ENCODE measurements at places on chromosomes 16 and 17.

GRCh38 chr17:51595826-51596398, 335.6 kb downstream of the UTP18 start:
- DNase-seq = no peak

GRCh38 chr16:15960124-15960971, 10.9 kb downstream of the ABCC1 start:
- DNase-seq = no peak

GRCh38 chr17:49965524-49965909, 3.5 kb upstream of the DLX4 start:
- no peak for DNase-seq

- DNase-seq = no peak
These were observed 87.2 kb upstream of the XYLT1 start for GRCh38 chr16:17557949-17558348.

DNA sequence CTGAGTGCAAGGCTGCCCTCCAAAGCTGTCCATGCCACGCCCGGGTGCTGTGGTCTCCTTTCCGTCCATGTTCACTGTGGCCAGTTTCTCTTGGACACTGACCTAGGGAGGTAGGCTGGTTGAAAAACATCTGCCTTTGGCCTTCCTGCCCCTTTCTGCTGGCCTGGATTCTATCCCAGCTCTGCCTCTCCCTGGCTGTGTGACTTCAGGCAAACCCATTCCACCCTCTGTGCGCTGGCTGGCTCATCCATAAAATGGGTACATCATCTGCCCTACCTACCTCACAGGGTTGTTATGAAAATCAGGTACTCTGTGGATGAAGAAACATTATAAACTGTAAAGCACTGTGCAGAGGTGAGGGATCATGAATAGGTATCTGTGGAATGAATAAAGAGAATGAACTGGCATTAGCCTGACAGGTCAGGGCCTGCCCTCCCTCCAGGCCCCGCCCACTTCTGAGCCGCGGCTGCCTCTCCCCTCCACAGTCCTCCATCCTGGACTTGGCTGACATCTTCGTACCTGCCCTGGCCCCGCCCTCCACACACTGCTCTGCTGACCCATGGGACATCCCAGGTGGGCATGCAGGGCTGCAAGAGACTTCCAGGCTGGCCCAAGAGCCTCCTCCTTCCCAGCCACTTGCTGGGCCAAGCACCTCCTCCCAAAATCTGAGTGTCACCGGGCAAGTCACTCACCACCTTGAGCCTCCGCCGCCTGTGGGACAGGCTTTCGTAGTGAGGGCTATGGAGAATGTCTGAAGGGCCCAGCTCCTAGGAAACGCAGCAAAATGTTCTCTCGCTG, 7.0 kb upstream of the SPATA20 start:
- peak; percentile 59 for DNase-seq

GRCh38 chr17:76781056-76781982, 43.4 kb downstream of the MFSD11 start:
- DNase-seq = no peak

- no peak for DNase-seq
These were observed 33.0 kb upstream of the SEC14L1 start for GRCh38 chr17:77107506-77108433.

DNA sequence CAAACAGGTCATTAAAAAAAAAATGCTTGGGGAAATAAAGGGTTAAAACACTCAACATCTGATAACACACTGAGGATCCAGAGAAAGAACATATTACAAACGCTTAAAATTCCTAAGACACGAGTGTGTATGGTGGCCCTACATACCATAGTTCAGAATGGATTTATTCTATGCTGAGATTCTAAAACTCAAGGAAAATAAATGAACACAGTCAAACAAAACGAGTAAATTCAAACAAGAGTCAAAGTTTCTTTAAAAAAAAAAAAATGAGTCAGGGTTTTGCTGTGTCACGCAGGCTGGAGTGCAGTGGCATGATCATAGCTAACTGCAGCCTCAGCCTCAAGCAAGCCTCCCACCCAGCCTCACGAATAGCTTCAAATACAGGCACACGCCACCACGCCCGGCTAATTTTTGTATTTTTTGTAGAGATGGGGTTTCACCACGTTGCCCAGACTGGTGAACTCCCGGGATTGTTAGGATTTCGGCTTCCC, 17.4 kb downstream of the CRK start:
- no peak for DNase-seq

DNA sequence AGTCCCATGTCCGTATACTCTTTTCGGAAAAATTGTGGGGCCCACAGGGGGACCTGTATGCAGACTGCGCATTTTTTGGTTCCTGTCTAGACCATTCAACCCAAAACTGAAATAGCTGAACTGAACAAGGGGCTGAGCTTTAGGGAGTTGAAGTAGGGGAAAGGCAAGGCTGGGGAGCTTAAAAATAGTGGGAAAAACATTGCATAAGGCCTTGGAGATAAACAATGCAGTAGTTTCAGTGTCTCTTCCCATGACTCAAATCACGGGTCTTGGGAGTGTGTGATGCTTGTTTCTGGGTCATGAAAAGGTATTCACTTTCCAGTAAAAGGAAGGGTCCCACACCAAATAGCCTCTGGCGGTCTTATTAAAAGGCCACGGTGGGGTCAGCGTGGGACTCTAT, 402.8 kb upstream of the SALL1 start:
- DNase-seq = no peak

DNA sequence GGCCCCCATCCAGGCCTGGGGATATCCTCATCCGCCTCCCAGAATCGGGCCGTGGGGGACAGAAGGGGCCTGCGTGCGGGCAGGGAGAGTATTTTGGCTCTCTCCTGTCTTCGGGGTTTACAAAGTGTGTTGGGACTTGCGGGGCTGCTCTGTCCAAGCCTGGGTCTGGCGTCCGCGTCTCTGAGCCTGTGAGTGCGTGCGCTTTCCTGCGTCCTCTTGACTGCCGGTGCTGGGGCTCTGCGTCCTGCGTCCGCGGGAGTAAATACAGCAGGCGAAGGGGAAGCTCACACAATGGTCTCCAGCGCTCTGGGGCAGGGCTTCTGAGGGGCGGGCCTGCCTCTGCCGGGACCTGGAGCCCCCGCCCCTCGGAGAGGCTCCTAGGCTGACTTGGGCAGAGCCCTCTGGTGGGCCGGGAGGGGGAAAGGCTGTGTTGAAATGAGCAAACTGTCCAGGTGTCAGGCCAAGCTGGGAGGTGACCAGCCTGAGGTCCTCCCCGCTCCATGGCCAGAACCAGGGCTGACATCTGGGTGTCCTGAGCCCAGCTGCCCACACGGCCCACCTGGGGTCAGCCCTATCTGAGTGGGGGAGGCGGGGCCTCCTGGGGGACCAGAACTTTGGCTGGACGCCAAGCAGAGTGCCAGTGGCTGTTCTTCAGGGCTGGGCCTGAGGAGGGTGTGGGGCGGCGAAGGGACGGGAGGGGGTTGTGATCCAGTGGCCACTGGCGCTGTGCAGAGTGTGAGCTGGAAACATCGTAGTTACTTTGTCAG, 233.6 kb downstream of the SEC14L1 start:
- DNase-seq = peak; percentile 76

GRCh38 chr17:79017546-79018369, 6.2 kb upstream of the C1QTNF1 start:
- no peak for DNase-seq

GRCh38 chr17:76726231-76726775, at the start of gene JMJD6:
TSS of gene JMJD6 (minus strand) at chr17:76726606. CDS start at chr17:76726475, 131 bp downstream.
- DNase-seq = peak; percentile 97

GRCh38 chr16:88552815-88553214, 17.4 kb upstream of the ZC3H18 start:
- DNase-seq = no peak

DNA sequence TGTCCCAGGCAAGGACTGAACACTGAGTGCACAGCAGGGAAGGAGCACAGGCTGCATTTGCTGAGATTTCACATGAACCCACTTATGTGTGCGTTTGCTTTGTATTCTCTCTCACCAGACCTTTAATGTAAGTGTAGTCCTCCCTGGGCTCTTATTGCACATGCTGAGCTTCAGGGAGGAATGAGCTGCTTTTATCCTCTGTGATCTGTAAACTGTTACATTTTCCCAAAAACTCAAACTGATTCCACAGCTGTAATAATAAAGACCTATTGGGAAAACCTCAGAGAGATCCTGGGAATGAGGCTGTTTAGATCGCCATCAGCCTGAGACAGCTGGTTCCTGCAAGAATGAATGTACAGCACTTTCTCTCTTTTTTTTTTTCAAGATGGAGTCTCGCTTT, 53.6 kb upstream of the ADORA2B start:
- no peak for DNase-seq

GRCh38 chr17:58564971-58565370, 50.5 kb upstream of the MTMR4 start:
- DNase-seq = no peak

GRCh38 chr17:69473841-69474831, 59.6 kb downstream of the MAP2K6 start:
- no peak for DNase-seq

- DNase-seq = no peak
These were observed 66.2 kb downstream of the CENPV start for GRCh38 chr17:16286947-16287562.

DNA sequence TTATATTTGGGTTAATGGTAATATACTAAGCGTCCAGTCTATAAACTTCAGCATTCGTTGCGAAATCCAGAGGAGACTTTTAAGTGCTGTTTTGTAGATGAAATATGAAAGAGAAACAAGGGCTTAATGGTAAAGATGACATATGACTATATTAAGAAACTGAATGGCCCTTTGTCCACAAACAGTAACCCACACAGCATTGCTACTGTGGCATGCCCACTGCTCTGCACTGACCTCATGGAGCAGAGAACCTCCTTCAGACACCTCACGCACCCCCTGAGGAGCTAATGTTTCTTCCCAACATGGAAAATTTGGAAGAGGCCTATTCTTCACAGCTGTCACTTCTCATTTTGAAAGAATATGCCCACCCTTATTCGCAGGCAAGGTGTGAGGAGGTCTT, 26.7 kb downstream of the ASPA start:
- no peak for DNase-seq

- no peak for DNase-seq
These were observed 31.6 kb upstream of the SLC12A3 start for GRCh38 chr16:56833243-56833970.

- DNase-seq = no peak
These were observed 54.9 kb upstream of the TOB1 start for GRCh38 chr17:50920891-50921586.
